ENCODE measurements at places on chromosomes 5 and 9. TPM values are rescaled to one million over a fixed set of nuclear protein-coding genes. Genes with fewer than 3 reads are reported as not detected.

GABRA6 gene
- total RNA-seq: not detected

MED27 gene
- total RNA-seq: 13.3 TPM

- no peak for DNase-seq
These were observed 173.4 kb downstream of the NR3C1 start for GRCh38 chr5:143229896-143230675.

GRCh38 chr9:14243514-14244042 is 70.4 kb downstream of the NFIB start:
- DNase-seq: peak; percentile 77

DNA sequence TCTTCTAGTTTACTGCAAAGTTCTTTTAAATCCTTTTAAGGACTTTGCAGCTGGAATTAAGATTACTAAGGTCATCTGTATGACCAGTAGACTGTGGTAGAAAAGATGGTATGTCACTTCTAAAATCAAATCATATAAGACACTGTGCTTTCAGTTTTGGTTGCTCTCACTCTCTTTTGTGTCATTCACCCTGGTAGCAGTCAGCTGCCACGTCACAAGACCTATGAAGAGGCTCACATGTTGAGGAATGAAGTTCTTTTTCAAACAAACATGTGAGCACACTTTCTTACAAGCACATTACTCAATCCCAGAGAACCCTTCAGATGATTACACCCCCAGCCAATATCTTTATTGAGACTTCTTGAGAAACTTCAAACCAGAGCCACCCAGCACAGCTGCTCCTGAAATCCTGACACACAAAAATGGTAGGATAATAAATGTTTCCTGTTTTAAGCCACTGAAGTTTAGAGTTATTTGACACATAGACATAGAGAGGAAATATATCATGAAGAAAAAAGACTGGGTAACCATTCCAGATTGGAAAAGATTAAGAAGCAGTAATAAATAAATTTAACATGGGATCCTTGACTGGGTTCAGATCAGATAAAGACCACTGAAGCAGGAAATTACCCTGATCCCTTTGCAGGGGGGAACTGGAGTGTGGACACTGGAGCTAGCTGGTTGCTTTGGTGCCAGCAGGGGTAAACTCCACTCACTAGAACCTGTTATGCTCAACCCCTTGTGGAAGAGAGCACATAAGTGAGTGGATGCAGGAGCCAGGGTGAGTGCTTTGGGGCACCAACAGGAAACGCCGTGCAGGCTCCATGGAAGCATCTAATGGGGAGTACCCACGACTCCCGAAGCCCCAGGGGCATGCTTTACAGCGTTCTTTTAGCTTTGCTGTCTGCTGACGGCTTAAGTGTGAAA is 64.1 kb downstream of the SLCO4C1 start:
- DNase-seq: no peak

DNA sequence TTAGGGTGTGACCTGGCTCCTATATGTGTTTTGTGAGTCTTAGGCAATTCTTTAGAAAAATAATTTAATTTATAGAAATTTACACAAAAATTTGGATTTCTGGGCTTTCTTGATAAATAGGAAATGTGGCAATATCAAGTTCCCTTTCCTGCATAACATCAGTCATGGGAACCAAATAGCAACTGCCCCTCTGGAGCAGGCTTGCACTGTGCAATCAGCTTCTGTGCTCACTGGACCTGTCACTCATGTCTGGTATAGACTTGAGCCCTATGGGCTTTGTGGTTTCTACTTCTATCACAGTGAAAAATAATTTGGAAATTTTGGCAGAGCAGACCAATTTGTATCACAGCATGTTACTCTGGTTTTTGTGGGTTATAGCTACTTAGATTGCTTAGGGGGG is 131.7 kb downstream of the ADGRV1 start:
- no peak for DNase-seq

SPOCK1 gene
- 2.4 TPM for total RNA-seq

All from muscle of leg (tissue), 16 donors.